ENCODE measurements at places on chromosomes 7 and 10.

DNA sequence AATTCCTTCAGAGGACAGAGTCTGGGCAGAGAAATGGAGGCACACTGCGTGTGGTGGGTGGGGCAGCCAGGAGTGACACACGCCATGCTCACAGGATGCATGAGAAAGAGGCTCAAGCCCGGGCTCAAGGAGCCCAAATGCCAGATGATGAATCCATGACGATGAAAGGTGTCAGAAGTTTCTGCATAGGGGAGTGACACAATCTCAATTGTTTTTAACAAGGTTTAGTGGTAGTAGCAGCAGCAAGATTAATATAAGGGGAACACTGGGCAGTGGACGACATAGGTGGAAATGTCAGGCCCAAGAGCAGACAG is 126.1 kb downstream of the TNS3 start:
- DNase-seq, result no peak

DNA sequence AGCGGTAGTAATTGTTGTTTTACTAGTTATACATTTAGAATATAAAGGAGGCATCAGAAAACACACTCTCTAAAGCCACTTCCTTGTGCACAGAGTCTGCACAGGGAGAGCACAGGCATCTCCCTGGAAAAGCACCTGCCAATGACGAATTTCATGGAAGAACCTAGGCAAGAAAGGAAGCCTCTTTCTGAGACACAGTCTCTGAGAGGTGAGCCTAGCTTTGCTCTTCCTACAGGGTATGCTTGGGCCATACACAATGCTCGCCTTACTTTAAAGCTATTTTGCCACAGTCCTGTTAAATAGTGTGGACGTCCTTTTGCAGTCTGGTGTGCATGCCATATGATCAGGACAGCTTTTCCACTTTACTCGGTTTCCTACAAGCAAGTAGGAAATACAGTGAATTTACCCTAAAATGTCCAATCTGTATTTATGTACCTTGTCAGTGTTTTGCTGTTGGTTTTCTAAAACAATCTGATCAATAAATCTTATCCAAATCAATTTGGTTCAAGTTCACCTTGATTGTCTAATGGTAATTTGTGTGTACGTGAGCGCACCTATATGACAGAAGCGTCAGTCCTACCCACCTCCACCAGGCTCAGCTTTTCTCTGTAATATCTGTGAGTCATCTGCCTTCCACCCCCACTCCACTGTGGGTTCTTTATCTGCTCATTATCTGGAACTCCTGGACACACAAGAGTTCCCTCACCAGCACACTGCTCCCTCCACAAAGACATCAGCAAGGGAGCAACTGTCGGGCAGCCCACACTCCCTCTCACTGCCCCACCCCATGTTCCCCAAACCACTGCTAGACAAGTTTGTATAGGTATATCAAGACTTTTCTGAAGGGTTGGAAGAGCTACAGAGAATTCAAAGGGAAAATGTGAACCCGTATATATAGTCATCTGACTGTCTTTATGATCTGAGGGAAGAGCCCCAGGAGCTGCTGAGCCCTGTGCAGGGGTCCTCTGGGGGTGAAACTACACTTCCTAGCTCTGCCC is 65.2 kb downstream of the KLHDC10 start:
- DNase-seq, result peak; percentile 67

DNA sequence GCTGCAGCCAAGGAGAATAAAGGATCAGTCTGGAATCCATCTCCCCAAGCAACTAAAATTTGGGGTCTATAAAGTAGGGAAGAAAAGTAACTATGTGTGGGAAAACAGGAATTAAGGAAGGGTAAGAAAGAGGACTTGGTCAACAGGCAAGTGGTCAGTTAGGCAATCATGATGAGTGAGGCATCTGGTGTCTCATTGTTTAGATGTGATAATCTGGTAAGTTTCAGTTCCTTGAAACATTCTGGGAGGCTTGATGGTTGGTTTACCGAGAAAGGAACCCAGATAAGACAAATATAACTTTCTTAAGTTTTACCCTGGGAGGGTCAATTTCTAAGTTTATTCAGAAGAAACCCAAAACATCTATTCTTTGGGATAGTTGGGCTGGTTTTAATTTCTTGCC is 22.3 kb downstream of the HYAL4 start:
- no peak for DNase-seq

DNA sequence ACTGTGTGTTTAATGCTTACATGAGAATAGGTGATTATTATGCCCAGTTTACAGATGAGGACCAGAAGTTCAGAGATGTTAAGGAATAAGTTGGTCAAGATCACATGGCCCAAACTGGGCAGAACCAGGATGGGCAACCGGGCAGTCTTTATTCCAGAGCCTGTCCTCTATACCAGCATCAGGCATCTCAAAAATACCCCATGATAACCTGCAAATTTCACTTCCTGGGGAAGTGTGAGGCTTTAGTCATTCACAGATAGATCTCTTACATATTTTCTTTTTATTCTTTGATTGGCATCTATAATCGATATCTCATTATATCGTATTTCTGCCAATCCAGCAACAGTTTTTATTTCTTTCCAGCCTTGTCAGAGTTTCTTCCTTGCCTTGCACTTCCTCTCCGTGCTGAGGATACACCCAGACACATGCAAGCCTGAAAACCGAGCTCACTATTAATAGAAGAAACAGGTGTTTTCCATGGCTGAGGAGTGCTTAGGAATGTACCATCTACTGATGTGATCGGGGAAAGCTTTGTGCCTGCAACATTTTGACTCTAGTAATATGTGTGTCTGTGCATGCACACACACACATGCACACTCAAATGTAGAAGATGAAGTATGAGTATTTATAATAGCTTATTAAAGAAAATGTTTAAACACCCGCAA is 82.4 kb downstream of the CREM start:
- no peak for DNase-seq

DNA sequence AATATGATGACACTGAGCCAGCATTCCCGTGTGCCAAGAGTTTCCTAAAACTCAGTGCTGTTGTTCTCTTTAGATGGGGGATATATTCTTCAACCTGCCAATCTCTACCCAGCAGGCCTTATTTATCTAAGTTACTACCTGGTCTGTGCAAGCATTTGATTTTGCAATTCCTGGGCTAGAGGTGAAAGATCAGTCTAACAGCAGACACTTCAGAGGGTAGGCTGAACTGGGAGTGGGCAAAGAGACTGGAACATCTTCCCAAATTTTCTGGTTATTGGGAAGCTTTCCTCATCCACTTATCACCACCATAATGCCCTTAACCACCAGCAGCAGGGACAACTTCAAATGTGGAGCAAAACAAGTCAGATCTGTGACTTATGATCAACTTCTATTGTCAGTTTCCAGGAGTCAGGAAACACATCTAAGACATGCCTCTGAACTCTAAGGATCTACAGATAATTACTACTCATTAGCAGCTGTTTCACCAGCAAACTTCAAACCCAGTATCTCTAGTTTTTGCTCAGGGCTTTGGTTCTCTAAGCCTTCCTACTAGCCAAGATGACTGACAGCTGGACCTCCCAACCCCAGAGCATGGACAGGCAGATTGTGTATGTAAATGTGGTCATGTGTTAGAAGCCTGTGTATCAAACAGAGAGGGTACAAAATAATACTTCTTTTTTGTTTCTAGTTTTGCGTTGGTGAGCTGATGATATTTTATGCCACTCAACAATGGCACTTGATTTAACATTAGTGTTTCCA is 1.0 kb downstream of the ASAH2 start:
- DNase-seq, result no peak

DNA sequence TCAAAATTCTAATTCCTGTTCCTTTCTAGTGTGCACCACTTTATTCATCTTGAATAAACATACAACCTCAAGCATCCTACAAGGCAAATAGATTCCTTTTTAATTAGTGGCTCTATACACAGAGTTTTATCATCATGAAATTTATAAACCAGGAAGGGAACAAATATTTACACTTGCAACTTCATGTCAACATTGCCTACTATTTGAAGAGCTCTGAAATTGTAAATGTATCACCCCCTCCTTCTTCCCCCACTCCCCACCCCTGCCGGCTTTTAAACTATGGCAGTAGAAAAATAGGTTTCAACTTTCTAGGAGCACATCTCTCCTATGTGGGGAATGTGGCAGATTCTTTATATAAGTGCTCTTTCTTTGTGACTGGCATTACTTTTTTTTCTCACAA is 49.6 kb downstream of the KAT6B start:
- no peak for DNase-seq

GRCh38 chr7:16801111-16801542 is 3.7 kb downstream of the AGR2 start:
- DNase-seq, result peak; percentile 81

- no peak for DNase-seq
Measured at GRCh38 chr10:12825260-12825849, 176.2 kb downstream of the CCDC3 start.

GRCh38 chr7:151863386-151864079 is 13.4 kb downstream of the PRKAG2 start:
- DNase-seq, result no peak

DNA sequence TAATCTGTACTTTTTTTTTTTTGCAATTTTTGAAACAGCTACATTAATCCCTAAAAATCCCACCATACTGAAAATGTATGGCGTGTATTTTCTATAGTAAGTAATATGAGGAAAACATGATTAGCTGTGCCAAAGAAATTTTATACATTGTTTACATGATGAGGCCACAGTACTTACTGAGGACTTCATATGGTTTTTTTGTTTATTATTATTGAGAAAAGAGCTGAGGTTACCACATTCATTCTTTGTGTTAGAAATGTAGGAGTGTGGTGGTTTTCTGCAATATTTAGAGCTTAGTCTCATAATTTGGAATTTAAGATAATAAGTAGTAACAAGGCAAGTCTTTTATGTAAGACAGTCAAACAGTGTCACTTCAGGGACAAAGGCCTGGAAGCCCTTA is 45.1 kb downstream of the SLC25A40 start:
- DNase-seq, result no peak

- no peak for DNase-seq
Measured at GRCh38 chr7:47535704-47536628, 45.9 kb downstream of the TNS3 start.

DNA sequence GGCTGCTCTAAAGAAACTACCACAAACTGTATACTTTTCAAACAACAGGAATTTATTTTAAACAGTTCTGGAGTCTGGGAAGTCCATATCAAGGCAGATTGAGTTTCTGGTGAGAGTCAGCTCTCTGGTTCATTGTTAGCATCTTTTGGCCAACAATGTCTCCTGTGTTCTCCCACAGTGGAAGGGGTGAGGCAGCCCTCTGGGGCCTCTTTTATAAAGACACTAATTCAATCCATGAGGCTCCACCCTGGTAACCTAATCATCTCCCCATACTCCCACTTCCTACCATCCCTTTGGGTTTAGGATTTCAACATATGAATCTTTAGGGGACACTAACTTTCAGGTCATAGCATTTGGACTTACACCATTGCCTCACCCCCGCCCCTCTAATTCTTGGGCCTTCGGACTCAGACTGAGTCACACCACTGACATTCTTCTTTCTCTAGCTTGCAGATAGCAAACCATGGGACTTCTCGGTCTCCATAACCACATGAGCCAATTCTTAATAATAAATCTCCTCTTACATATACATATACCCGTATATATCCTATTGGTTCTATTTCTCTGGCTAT is 64.3 kb upstream of the ANTXRL start:
- no peak for DNase-seq
